Stimulated activated CD4-positive, alpha-beta T cell treated with anti-CD3 and anti-CD28 coated beads, Interleukin-12 subunit alpha, Interleukin-12 subunit beta, amount 100 ng/mL, for 4 hours (primary cell): ENCODE measurements at places on chromosomes 5 and 9.

GRCh38 chr5:73031839-73032238 lies 76.0 kb downstream of the FCHO2 start:
- no peak for DNase-seq

- no peak for DNase-seq
Observed at GRCh38 chr9:90012949-90013348, 408.1 kb downstream of the GADD45G start.

GRCh38 chr5:74638970-74639806 lies 1.3 kb downstream of the ENC1 start:
- DNase-seq = no peak

DNA sequence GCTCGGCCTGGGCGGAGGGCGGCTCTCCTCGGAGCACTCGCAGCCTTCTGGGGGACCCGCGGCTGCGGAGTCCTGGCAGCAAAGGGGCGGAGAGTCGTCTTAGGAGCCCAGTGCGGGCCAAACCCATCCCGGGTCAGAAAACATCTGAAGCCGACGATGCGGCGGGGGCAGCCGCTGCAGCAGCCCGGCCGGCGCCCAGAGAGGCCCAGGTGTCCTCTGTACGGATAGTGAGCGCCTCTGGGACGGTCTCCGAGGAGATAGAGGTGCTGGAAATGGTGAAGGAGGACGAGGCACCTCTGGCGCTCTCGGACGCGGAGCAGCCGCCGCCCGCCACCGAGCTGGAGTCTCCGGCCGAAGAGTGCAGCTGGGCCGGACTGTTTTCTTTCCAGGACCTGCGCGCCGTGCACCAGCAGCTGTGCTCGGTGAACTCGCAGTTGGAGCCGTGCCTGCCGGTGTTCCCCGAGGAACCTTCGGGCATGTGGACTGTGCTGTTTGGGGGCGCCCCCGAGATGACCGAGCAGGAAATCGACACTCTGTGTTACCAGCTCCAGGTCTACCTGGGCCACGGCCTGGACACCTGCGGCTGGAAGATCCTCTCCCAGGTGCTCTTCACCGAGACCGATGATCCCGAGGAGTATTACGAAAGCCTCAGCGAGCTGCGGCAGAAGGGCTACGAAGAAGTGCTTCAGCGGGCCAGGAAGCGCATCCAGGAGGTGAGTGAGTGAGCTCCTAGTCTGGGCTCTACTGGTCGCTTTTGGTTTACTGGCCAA lies 1.2 kb downstream of the JMY start:
- DNase-seq = peak; percentile 24

GRCh38 chr5:76696251-76696650 lies 19.7 kb upstream of the F2R start:
- DNase-seq = no peak

DNA sequence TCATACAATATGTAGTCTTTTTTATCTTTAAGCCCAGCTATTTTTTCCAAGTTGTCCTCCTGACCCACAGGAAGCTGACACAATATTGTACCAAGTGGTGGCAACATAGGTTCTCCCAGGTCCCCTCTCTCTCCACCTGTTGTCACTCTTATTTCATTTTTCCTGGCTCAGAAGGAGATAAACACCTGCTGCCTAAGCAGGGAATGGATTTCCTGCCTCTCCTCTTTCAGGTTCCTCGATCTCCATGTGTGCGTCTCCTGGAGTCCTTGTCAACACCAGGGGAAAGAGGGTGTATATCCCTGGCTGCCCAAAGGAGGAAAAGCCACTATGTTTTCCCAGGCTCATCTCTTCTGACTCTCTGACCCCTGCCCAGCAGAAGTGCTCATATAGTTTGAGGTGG lies 81.8 kb upstream of the KLF9 start:
- no peak for DNase-seq

GRCh38 chr9:18798106-18798505 lies 234.9 kb downstream of the SAXO1 start:
- no peak for DNase-seq

GRCh38 chr9:105693435-105694189 lies 729 bp upstream of the TMEM38B start:
- DNase-seq = no peak

- DNase-seq = no peak
Observed at GRCh38 chr5:121086671-121087070, 622.6 kb downstream of the PRR16 start.

DNA sequence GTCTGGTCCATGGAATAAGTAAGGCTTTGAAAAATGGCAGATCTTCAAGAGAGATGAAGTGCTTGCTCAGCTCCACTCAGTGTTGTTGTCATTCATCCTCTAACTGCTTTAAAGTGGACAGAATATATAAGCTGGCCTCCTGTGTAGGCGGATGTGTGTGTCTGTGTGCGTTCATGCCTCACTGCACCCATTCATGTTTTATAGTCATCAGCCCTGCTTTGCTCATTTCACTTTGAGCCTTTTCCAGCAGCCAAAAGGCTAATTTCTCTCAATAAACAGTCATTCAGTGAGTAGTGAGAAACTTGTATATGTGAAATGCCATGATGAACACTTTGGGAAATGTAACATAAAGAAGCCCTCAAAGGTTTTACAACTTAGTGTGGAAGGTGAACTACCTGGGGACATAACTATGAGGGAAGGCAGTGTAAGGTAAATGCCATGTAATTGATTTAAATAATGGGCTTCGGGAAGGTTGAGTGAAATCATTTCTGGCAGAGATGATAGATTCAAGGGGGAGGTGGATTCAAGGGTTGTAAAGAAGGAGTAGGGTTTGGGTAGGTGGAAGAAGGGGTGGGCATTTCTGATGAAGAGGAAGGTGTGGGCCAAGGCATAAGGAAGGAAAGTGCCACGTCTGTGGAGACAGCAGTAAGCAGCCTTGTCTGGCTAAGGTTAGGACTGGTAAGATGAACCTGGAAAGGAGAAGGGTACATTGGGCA lies 15.7 kb downstream of the TTC23L start:
- no peak for DNase-seq

- no peak for DNase-seq
Observed at GRCh38 chr9:94937214-94937903, 210.9 kb downstream of the AOPEP start.

DNA sequence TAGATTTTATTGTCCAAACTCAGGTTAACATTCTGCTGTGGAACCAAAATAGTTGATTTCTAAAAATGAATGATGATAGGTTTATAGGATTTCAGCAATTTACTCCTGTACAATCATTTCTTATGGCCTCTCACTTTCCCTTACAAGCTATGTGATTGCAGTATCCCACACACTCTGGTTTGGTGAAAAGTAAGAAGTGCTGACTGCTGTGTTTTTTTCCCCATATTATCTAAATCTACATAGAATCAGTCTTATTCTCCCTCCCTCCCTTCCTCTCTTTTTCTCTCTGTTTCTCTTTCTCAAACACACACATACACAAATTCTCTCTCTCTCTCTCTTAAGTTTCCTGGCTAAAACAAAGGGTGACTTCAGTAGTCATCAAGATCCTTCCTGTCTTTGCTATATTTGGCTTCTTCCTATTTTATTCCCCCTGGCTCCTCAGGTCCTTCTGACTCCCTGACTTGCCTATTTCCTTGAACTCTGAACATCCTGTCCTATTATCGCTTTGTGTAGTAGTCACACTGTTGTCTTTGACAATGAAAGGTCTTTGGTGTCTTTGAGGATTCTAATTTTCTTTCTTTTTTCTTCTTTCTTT lies 55.9 kb upstream of the HAPLN1 start:
- DNase-seq = no peak

- no peak for DNase-seq
Observed at GRCh38 chr5:14125262-14125661, 17.9 kb upstream of the TRIO start.

DNA sequence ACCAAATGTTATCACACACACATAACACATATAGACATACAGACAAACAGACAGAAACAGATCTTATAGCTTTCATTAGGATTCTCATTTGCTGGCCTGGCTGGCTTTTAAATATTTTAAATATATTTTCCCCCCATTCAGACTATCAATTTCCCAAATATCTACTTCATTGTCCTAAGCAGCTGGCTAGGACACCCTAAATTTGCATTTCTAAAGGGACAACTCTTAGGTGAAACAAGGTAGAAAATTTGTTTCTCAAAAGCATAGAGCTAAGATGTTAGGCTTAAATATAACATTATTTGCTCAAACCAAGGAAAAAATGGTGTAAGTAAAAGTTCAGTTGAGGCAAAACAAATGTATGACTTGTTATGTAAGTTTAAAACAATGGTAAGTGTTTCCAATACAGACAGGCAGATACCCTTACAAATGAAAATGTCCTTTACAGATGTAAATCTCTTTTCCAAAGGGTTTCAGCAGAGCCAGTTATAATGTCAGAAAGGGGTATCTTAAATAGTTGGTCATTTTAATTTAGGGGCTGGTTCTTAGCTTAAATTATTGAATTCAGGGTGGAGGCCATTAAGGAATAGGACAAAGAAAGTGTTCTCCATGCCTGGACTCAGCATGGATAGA lies 522.8 kb downstream of the DMRTA1 start:
- DNase-seq = no peak

- no peak for DNase-seq
Observed at GRCh38 chr5:180523629-180524466, 29.7 kb downstream of the CNOT6 start.

DNA sequence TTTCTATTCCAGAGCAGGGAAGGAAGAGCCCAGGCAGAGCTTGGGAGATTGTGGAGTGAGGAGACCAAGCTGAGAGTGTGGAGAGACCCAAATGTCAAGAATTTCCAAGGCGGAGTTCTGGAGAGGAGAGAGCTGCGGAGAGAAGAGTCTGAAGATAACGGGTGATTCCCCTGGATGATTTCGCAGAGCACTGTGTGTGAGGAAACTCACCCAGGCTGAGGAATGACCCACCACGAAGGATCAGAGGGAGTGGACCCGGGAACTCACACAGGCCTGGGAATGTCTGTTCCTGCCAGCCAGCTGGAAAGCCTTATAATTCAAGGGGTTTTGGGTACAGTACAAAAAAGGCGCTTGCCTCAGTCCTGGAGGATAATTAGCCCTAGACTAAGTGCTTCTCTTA lies 94.2 kb downstream of the WNK2 start:
- no peak for DNase-seq

DNA sequence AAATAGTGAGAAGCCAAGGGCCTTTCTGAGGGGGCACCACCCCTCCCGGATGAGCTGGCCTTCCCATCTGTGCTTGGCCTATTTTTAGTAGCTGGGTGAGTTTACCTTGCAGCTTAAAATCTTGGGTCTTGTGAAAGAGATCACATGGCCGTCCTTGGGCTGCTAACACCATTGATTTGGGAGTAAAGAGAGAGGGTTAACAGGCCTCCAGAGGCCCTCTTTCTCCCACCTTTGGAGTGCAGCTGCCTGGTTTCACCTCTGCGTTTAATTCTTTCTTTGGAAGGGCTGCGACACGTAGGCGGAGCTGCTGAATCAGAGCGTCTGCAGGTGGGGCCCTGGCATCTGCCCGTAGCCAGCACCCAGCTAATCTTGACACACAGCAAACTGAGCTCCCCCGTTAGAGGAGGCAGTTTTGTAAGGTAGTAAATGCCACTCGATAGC lies 12.8 kb downstream of the OLFM1 start:
- no peak for DNase-seq

DNA sequence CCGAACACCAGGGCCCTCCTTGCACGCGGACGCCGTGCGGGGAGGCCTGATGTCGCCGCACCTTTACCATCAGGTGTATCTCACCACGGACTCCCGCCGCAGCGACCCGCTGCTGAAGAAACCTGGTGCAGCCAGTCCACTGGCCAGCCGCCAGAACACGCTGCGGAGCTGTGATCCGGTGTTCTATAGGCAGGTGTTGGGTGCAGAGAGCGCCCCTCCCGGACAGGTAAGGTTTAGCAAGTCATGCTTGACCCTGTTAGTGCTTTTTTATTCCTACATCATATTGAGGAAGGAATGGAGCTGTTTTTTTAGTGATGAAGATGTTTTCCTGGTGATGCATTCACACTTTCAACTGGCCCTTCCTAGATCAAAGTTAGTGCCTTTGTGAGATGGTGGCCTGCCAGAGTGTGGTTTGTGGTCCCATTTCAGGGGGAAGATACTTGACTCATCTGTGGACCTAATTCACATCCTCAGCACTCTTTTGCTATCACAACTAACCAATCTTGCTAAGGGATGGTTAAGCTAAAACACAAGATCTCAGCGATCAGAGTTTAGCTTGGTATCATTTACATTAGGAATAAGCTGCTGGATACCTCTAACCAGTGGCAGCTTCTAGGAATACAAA lies 2.7 kb downstream of the PCDHGC3 start:
- no peak for DNase-seq

GRCh38 chr5:111869681-111870080 lies 112.7 kb upstream of the NREP start:
- DNase-seq = no peak

GRCh38 chr9:89350988-89351557 lies 32.8 kb downstream of the SECISBP2 start:
- no peak for DNase-seq

DNA sequence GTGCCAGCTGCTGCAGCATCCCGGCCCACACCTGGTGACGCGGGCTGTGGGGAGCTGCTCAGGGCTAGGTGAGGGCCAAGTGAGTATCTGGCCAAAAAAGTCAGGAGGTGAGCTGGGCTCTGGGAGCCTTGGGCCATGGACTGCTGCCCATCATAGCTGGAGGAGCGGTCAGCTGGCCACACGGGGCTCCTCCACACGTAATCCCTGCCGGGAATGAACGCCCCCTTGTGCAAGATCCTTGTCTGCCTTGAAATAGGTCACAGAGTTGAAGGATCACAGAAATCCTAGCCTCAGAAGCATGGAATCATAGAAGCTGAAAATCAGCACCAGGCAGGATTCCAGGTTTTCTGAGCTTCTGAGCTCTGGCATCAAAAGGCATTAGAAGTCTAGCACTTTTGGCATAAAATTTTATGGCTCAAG lies 16.8 kb upstream of the COL27A1 start:
- no peak for DNase-seq

DNA sequence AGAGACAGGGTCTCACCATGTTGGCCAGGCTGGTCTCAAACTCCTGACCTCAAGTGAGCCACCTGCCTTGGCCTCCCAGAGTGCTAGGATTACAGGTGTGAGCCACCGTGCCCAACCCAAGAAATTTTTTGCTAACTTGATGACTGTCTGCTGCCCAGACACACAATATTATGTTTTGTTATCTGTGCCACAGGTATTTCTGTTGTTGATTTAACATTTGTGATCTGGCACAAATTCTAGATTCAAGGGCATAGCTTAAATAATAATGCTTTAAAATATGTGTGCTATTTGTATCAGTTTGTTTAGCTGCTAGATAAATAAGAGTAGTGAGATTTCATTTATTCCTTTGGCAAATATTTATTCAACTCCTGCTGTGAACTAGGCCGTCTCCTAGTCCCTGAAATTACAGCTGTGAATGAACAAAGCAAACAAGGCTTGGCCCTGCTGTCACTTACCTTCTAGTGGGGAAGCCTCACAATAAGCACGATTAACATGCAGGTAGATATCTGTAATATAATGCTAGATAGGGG lies 35.3 kb downstream of the GAPVD1 start:
- DNase-seq = no peak

DNA sequence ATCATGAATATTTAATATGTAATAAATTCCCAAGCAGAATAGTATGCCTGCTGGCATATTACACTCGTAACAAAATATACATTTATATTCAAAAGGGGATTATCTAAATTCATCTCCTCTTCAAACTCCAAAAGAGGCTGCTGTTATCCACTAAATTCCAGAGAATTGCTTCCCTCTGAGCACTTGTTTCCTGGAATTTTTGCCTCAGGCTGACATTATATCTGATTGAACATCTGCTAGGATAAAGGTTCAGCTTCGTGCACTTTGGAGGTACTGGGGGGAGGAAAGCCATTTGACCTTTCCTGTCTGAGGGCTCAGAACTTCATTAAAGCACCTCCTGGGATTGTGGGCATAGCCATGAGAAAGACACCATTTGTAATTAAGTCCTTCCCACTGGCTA lies 4.3 kb upstream of the HAPLN1 start:
- DNase-seq = no peak
